Right ventricle myocardium inferior (tissue), 1 donor: ENCODE measurements at places on chromosomes 5 and 9. TPM values are rescaled to one million over a fixed set of nuclear protein-coding genes. Genes with fewer than 3 reads are reported as not detected.
A peak's percentile ranks its signal among the peaks of the same experiment; 100 is the strongest.

Gene C9orf43
- 0.24 TPM for total RNA-seq

Gene SPATA31E1
- total RNA-seq = not detected

Gene FOXD4L4
- total RNA-seq = not detected

Gene CORO2A
- total RNA-seq = 0.60 TPM

DNA sequence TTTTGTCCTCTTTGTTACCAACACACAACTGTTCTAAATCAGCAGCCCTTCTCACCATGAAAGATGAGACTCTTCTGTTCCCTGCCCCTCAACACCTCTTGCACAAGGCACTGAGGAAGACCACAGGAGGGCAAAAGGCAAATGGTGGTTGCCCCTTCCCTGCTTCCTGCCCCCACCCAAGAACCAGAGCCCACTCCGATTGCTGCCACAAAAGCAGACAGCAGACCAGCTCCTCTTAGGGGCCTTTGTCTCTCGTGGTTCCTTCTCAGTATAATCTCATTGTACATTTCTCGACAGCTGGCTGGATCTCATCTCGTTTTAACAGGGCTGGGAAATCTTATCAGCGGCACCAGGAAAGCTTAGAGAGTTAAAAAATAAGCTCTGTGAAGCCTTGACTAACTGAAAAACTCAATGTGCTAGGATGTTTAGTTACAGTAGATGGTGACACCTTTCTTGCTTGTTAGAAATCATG, 1.1 kb downstream of the MVB12B start:
- DNase-seq = no peak

GRCh38 chr5:6745706-6746222, 32.5 kb downstream of the TENT4A start:
- no peak for DNase-seq

GRCh38 chr9:12439267-12439666, 253.9 kb upstream of the TYRP1 start:
- DNase-seq = no peak

DNA sequence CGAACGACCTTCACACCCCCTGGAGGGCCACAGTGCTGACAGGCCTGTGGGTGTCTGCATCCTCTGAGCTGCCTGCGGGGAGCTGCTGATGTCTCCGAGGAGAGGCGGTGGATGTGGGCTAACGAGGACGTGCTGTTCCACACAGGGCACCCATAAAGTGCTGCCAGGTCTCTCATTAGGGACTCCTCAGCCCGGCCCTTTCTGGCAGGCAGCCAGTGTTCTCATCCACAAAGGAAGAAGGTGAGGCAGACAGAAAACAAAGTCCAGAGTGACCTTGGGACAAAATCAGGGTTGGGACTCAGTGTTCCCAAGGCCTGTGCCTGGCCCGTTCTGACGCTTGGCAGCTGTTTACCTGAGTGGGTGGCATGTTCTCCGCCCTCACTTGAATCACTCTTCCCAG, 29.3 kb downstream of the CARTPT start:
- peak; percentile 80 for DNase-seq

- DNase-seq = no peak
Observed at GRCh38 chr5:77181596-77182304, 28.7 kb upstream of the PDE8B start.

GRCh38 chr9:134854541-134854981, 26.0 kb upstream of the FCN2 start:
- no peak for DNase-seq

DNA sequence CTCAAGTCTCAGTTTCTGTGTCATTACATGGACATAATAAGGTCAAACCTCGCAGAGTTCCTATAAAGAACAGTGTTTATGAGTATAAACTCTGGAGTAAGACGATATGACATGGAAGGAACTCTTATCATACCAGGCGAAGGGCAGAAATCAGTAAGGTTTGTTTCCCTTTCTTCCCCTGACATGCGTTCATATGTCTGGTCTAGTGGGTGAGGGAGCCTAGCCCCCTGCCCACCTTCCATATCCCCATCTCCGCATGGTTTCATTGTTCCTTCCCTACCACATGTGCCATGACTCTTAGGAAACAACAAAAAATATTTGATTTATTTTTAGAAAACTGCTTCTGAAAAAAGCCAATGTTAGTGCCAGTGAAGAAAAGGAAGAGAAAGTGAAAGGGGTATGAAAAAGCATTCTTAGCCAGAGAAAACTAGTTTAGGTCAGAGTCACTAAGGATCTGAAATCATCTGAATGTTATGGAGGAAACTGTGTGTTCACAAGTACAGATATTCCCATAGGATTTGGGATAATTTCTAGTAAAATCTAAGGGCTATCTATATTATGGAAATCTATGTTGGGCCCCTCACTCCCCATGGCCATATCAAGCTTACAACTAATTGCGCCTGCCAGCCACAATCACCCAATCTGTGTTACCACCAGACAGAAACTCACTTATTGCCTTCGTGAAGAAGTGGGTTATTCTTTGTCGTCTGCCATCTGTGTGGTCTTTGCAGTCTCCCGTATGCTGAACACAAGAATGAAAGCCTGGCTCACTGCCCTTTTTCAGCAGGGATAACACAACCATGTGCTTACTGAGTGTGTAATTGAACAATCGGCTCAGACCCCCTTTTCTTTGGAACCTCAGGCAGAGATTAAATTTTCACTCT, 19.9 kb upstream of the HMHB1 start:
- DNase-seq = no peak

DNA sequence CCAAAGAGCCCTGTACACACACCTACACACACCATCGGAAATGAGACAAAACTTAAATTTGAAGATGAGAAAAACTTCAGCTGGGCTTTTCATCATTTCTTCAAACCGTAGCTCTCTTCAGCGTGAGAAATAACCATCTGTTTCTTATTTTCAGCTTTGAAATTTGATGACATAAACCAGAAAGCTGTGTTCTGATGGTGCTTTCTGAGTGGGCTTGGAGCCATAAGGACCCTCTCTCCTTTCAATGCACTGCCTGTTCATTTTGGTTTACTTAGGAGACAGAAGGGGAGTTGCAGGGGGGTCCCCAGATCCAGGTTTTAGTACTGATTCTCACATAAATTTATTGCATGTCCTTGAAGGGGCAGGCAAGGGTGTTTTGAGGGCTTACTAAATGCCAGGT, 9.5 kb downstream of the FBXO10 start:
- no peak for DNase-seq

- DNase-seq = no peak
Observed at GRCh38 chr5:146643776-146644175, 127.8 kb upstream of the GPR151 start.
